H7 (cell line): ENCODE measurements at places on chromosomes 4 and X. TPM values are rescaled to one million over a fixed set of nuclear protein-coding genes. Genes with fewer than 3 reads are reported as not detected.

Gene MMGT1
- total RNA-seq: 15.5 and 17.4 TPM in 2 replicates

Gene RAB33A
- total RNA-seq: 0.81 TPM in 1 of 2 replicates, not detected in the other

Gene PAGE2
- not detected in 2 replicates for total RNA-seq

Gene UCHL1
- 1,085 and 1,354 TPM in 2 replicates for total RNA-seq

Gene EGF
- total RNA-seq: 4.1 and 5.3 TPM in 2 replicates

Gene NDST4
- total RNA-seq: not detected in 2 replicates

Gene NSG1
- 25.3 and 31.1 TPM in 2 replicates for total RNA-seq

Gene FGF5
- not detected in 2 replicates for total RNA-seq

Gene PF4V1
- total RNA-seq: not detected in 2 replicates

Gene PROM1
- total RNA-seq: 42.3 and 53.4 TPM in 2 replicates

Gene TRIM60
- total RNA-seq: not detected in 2 replicates

Gene PPEF2
- total RNA-seq: not detected in 2 replicates

Gene HDX
- total RNA-seq: 3.1 and 9.1 TPM in 2 replicates

Gene ZNF595
- 0.17 TPM in 1 of 2 replicates, not detected in the other for total RNA-seq

Gene SERPINA7
- not detected in 2 replicates for total RNA-seq

Gene EVC2
- total RNA-seq: 6.2 and 7.5 TPM in 2 replicates

Gene RAB41
- total RNA-seq: not detected in 2 replicates

Gene BMPR1B
- total RNA-seq: 0.33 and 0.42 TPM in 2 replicates

Gene DCAF8L2
- not detected in 2 replicates for total RNA-seq

Gene HTRA3
- 3.8 and 4.6 TPM in 2 replicates for total RNA-seq

Gene SLITRK4
- total RNA-seq: 9.9 and 12.7 TPM in 2 replicates

Gene PNMA5
- 0.22 TPM in 1 of 2 replicates, not detected in the other for total RNA-seq

Gene FMR1NB
- total RNA-seq: not detected in 2 replicates

Gene CLDN22
- total RNA-seq: not detected in 2 replicates

Gene ING2
- total RNA-seq: 12.0 and 16.9 TPM in 2 replicates

Gene PCDH7
- 3.7 and 8.2 TPM in 2 replicates for total RNA-seq

Gene PLRG1
- 104 and 108 TPM in 2 replicates for total RNA-seq

Gene UTP3
- 11.5 and 12.3 TPM in 2 replicates for total RNA-seq

Gene PDLIM3
- total RNA-seq: 2.7 and 7.0 TPM in 2 replicates

Gene FRMD7
- 0.14 TPM in 1 of 2 replicates, not detected in the other for total RNA-seq

Gene ASB12
- total RNA-seq: 0.73 and 0.78 TPM in 2 replicates

Gene RHOXF2B
- not detected in 2 replicates for total RNA-seq

Gene NXF2B
- total RNA-seq: 0.11 and 0.45 TPM in 2 replicates

Gene TMEM156
- not detected in 2 replicates for total RNA-seq

Gene STPG2
- total RNA-seq: 0.03 and 0.22 TPM in 2 replicates

Gene CABS1
- total RNA-seq: not detected in 2 replicates

Gene LGI2
- total RNA-seq: 0.94 and 3.1 TPM in 2 replicates

Gene ZGRF1
- 25.1 and 52.4 TPM in 2 replicates for total RNA-seq

Gene PABPC5
- total RNA-seq: 4.3 and 6.2 TPM in 2 replicates

Gene CLCN4
- 4.2 and 4.3 TPM in 2 replicates for total RNA-seq

Gene SSX2B
- total RNA-seq: 0.10 TPM in 1 of 2 replicates, not detected in the other

Gene YY2
- 0.10 and 0.30 TPM in 2 replicates for total RNA-seq

Gene PSAPL1
- 0.14 and 0.22 TPM in 2 replicates for total RNA-seq

Gene ANXA10
- not detected in 2 replicates for total RNA-seq

Gene FATE1
- total RNA-seq: 0.11 TPM in 1 of 2 replicates, not detected in the other

Gene FANCB
- 12.2 and 15.1 TPM in 2 replicates for total RNA-seq
